ENCODE measurements at places on chromosomes 13 and 19.
A peak's percentile ranks its signal among the peaks of the same experiment; 100 is the strongest.

- no peak for DNase-seq
Observed at GRCh38 chr13:112851107-112852038, 117.6 kb upstream of the MCF2L start.

GRCh38 chr13:112641456-112642089, 48.3 kb upstream of the ATP11A start:
- DNase-seq: no peak

GRCh38 chr13:26623125-26623524, 65.6 kb downstream of the WASF3 start:
- no peak for DNase-seq

GRCh38 chr19:3178377-3178972, at the start of gene S1PR4:
Gene S1PR4, plus strand, starts transcription at chr19:3178769. Its CDS starts 24 bp downstream, at chr19:3178793.
- peak; percentile 58 for DNase-seq

DNA sequence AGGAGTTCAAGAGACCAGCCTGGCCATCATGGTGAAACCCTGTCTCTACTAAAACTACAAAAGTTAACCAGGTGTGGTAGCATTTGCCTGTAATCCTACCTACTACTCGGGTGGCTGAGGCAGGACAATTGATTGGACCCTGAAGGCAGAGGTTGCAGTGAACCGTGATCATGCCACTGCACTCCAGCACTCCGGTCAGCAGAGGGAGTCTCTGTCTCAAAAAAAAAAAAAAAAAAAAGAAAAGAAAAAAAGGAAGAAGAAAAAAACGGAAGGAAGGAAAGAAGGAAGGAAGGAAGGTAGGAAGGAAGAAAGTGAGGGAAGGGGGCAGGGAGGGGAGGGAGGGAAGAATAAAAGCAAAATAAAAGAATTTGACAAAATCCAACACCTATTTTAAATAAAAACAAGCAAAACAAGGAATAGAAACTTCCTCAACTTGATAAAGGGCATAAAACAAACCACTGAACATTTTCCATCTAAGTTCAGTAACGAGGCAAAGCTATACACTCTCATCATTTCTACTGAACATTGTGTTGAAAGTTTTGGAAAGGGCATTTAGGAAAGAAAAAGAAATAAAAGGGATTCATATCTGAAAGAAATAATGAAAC, 411.6 kb upstream of the SLITRK5 start:
- DNase-seq: no peak

DNA sequence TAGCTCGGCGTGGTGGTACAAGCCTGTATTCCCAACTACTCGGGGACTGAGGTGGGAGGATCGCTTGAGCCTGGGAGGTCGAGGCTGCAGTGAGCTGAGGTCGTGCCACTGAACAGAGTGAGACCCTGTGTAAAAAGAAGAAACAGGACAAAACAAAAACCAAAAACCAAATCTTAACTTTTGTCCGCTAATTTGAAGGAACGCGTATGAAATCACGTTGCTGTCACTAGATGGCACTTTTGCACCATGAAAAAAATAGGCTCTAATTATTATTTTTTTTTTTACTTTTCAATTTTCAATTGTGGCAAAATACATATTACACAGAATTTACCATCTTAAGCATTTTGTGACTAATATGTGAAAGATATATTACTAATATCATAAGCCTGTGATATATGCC, 17.6 kb upstream of the ZNF835 start:
- DNase-seq: no peak

DNA sequence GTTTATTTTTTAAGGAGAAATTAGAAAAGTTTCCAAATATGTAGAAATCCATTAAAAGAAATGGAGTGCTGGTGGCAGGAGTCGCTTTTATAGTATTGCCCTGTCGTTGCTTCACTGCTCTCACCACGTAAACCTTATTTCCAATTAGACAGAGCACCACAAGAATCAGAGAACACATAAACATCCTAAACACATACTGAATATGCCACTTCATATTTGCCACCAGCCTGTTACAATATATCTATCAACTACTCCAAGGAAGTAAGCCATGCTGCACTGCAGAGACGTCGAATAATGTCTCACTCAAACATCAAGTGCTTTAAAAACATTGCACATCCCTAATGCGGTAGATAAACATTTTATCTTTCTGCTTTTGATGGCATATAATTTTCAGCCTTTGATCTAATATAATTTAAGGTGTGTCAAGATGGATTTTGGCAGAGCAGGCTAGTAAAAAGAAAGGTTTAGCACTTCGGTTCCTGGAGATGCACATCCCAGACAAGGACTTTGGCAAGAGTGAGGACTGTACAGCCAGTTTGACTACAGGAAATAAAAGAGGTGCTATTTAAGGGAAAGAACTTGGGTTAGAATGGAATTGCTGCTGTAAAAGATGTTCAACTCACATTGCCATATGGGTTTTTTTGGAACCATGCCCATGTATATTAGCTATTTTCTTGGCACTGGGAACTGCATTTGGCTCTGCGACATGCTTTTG, 932.3 kb downstream of the EFNB2 start:
- no peak for DNase-seq

DNA sequence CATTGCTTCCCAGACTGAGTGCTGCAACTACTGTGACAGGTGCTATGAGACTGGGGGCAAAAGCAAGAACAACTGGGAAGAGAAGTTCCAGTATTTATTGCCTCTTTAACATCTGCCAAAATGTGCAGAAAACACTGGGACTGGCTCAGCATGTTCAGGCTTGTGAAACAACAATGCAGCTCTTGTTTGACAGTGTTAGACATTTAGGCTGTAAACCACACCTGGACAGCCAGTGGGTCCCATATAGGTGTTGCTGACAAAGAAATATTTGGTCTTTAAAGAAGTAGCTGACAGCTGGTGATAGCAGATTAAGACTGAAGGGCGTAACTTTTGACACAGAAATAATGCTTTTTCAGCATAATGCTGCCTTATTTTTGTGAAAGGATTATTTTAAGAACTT, 88.1 kb downstream of the STOML3 start:
- DNase-seq: no peak

DNA sequence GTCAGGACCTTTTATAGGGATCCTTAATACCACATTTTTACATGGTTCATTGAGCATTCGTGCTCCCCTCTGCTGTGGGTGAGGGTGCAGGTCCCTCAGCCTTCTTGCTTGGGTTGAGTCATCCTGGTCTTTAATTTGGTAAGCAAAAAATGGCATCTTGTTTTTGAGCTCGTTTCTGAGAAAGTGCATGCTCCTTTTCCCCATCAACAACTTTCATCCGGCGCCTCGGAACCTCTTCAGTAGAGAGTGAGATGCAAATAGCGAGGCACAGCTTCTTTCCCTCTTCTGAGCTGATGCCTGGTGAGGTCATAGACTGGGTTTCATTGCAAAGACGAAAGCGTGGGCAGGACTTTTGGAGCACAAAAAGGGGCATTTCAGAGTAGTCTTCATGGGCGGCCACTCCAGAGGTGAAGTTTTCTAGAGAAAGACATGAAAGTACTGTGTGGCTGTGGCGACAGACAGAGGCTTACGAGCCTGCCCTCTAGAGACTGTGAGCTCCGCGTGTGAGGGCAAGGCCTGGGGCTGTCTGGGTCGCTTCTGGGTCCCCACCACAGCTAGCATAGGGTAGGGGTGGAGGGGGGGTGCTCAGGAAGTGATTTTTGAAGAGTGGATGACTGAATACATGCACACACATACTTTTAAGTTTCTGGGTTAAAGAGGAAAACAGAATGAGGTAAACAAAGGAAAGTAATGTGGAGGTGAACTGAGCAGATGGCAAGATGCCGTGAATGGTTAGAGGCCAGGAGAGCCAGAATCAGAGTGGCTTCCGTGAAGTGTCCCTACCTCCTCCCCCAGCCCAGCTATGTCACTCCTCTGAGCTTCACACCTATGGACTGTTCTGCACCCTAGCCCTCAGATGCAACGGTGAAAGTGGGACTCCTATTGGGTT, 44.3 kb downstream of the BBC3 start:
- no peak for DNase-seq

GRCh38 chr13:31951215-31951678, 80.3 kb upstream of the FRY start:
- DNase-seq: peak; percentile 99

GRCh38 chr13:88919970-88920628, 1248.9 kb downstream of the SLITRK5 start:
- peak; percentile 34 for DNase-seq

GRCh38 chr19:10191347-10191746, 3.4 kb downstream of the DNMT1 start:
- no peak for DNase-seq

GRCh38 chr19:32630338-32630737, 44.6 kb downstream of the ANKRD27 start:
- DNase-seq: no peak

GRCh38 chr19:1042689-1043511, 3.0 kb downstream of the ABCA7 start:
- no peak for DNase-seq

DNA sequence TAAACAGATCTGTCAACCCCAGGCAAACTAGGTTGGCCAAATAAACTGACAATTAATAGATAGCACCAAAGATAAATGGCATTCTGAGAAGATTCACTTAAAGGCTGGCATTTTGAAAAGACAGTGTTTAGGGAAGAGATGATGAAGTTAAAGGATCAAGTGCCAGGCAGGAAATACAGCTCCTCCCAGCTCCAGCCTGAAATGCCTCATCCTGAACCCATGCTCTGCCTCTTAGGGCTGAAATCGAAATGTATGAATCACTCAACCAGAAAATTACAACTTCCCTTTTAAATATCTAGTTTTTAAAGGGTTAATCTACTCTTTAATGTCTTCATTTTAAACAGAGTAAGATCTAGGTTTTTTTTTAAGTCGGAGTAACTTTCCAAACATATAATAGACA, 171.2 kb upstream of the UBL3 start:
- no peak for DNase-seq

Measured in inflammatory macrophage (primary cell).